CD4-positive, CD25-positive, alpha-beta regulatory T cell (primary cell): ENCODE measurements at places on chromosomes 16 and 17. TPM values are rescaled to one million over a fixed set of nuclear protein-coding genes. Genes with fewer than 3 reads are reported as not detected.

GRCh38 chr16:83113811-83114210 lies 487.0 kb downstream of the CDH13 start:
- no peak for DNase-seq

The TBC1D3E gene
- not detected for total RNA-seq

DNA sequence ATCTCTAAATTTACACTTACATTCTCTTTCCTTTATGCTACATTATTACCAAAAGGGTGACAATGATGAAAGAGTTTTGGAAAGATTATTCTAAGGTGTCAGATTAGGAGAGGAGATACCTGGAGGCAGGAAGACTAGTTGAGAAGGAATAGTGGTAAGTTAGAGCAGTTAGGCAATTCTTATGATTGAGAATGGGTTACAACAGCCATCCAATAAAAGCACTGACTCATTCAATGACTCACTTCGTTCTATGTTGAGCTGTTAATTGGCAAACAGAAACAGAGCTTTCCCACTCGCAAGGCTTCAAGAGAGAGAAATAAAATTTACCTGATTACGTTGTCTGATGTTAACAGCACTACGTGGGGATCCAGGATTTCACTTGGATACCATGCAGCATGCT lies 5.8 kb downstream of the NUP88 start:
- DNase-seq: no peak

The CCDC40 gene
- total RNA-seq: 0.32 TPM

The MAPK8IP3 gene
- total RNA-seq: 222 TPM
